Muscle of arm (tissue), 14 donors: ENCODE measurements at places on chromosomes 16 and 17.

DNA sequence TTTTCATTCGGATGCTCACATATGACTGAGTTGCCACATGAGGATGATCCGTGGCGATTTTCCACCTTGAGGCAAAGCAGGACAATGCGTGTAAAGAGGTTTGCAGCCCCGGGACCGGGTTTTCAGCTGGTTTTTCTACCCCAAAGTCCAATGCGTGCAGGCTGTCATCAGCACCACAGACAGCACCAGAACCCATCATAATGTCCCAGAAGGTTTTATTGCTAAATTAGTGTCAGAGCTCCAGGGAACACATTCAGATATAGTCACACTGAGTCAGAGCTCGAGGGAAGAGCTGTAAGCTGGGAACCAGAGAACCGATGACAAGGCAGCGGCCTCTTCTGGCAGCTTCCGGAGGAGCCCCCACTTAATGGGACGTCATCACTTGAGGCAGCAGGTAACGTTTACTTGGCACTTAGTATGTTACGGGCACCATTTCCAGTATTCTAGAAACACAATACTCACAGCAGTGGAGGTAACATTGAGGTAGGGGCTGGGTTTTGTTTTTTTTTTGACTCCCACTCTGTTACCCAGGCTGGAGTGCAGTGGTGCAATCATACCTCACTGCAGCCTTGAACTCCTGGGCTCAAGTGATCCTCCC, 8.9 kb upstream of the NAGPA start:
- DNase-seq = no peak

- DNase-seq = no peak
Measured at GRCh38 chr17:73069841-73070240, 22.6 kb downstream of the SLC39A11 start.

- no peak for DNase-seq
Measured at GRCh38 chr17:72259922-72260321, 139.1 kb downstream of the SOX9 start.

GRCh38 chr17:60252459-60252858, 102.7 kb downstream of the CA4 start:
- no peak for DNase-seq

DNA sequence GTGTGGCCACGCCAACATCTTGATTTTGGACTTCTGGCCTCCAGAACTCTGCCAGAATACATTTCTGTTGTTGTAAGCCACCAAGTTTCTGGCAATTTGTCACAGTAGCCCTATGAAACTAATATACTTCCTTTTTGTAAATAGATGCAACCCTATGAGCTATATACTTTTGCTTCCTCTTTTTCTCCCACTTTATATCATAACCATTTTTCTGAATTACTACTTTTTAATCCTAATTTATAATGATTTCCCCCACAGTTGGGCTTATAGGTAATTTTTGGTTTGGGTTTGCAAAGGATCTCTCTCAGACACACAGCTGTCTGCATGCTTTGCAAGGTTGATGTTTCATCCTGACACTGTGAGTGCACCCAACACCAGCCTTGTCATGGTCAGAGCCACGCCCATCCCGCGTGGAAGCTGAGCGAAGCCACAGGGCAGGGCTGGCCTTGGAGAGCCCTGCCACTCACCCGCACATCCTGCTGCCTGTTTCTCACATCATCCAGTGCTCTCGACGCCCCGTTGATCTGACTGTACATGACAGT, 5.8 kb downstream of the TRIM25 start:
- DNase-seq = no peak

GRCh38 chr17:43891851-43892646, 15.3 kb downstream of the MPP2 start:
- DNase-seq = no peak

GRCh38 chr16:25155553-25156460, 44.3 kb downstream of the LCMT1 start:
- DNase-seq = no peak

GRCh38 chr17:56694825-56695224, 101.3 kb downstream of the NOG start:
- DNase-seq = no peak

DNA sequence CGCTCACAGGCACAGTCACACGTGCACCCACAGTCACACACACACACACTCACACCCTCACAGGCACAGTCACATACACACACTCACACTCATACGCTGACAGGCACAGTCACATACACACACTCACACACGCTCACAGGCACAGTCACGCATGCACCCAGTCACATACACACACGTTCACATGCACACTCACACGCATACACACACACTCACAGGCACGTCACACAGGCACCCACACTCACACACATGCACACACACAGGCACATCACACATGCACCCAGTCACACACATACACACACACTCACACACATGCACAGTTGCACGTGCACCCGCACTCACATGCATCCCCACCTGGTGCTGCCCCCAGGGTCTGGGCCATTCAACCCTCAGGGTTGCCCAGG, 46.1 kb upstream of the CBFA2T3 start:
- DNase-seq = no peak

DNA sequence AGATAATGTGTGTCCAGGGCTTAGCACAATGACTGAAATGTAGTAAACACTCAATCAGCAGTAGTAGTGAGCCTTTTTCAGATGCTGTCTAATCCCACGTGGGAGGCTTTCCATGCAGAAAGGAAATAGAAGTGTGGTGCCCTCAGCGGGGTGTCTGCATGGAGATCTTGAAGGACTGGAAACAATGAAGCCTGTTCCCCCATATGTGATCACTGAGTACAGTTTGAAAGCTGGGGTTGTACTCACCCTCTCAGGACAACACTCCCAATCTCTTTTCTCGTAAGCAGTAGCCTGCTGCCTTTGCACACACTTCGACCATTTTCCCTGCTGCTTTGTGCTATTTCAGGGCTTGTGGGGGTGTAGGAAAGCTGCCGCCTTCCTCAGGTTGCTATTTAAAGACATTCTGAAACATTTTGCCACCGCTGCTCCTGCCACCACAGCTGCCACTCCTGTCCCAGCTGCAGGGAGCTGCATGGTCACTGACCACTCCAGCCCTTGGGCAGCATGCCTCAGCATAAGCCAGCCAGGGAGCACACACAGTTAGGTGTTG, 40.6 kb upstream of the HAS3 start:
- no peak for DNase-seq

DNA sequence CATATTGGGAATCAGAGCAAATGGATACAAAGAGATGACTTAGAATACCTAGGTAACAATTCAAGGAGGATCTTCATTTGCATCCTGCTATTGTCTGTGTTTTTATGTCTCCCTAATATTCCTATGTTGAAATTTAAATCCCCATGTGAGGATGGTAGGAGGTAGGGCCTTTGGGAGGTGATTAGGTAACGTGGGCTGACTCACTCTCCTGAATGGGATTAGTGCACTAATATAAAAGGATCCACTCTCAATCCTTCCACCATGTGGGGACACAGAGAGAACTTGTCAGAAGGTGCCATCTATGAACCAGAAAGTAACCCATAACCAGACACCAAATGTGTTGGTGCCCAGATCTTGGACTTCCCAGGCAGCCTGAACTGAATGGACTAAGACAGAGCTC, 83.4 kb downstream of the CDH8 start:
- DNase-seq = no peak

- DNase-seq = no peak
Measured at GRCh38 chr17:78128551-78129350, at the start of gene TMC6. TMC6 (minus strand) TSS chr17:78128755; CDS start chr17:78126832, 1,923 bp downstream.

DNA sequence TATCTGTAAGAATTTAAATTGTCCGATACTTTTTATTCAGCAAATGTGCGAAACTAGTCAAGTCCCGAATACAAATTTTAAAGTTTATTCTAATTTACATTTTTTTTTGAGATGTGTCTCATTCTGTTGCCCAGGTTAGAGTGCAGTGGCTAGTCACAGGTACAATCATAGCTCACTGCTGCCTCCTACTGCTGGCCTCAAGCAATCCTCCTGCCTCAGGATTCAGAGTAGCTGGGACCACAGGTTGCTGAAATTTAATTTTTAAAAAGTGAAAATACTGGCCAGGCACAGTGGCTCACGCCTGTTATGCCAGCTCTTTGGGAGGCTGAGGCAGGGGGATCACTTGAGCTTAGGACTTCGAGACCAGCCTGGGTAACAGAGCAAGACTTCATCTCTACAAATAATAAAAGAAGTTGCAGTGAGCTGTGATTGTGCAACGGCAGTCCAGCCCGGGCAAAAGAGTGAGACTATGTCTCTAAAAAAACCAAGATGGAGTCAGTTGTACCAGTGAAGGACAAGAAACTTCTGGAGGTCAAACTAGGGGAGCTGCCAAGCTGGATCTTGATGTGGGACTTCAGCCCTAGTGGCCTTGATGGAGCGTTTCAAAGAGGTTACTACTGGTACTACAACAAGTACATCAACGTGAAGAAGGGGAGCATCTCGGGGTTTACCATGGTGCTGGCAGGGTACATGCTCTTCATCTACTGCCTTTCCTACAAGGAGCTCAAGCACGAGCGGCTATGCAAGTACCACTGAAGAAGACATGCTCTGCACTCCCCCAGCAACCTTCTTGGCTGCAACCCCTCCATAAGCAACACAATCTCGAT, 5.6 kb downstream of the POLG2 start:
- no peak for DNase-seq

- peak; percentile 43 for DNase-seq
Measured at GRCh38 chr16:19179546-19180490, 11.8 kb downstream of the SYT17 start.
